ENCODE measurements at places on chromosomes 11 and 22.

DNA sequence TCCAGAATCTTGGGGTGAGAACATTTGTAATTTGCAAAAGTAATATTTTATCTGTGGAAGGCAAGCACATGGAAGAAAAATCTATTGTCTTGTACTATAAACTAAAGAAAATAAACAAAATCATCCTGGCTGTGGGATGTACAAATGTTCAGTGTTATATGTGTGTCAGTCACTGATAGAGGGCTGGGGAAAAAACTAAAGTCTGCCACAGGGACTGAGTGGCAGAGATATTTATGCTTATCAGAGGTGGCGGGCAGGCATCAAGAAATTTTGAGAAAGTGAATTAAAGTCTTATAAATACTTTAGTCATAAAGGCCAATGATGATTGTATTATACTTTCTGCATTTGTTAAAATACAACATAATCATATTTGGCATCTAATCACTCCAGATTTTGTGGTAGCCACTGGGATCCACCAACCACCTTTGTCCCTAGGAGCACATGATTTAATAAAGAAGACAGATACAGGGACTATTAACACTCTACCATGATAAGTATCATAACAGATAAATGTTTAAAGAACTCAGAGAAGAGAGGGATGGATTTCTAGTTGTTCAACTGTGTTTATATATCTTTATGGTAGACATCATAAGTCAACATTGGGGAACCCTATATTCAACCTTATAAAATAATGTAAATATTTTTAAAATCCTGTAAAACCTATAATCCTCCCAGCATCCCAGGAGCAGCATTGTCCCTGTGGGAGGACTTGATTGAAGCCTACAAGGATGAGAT, 2.6 kb upstream of the ENDOD1 start:
- H3K36me3 ChIP-seq, result no peaks in the 10 kb centered on the region
- peaks cover 25% of the 10 kb centered on the region for H3K4me1 ChIP-seq
- no peak overlapping the region for H3K27ac ChIP-seq

DNA sequence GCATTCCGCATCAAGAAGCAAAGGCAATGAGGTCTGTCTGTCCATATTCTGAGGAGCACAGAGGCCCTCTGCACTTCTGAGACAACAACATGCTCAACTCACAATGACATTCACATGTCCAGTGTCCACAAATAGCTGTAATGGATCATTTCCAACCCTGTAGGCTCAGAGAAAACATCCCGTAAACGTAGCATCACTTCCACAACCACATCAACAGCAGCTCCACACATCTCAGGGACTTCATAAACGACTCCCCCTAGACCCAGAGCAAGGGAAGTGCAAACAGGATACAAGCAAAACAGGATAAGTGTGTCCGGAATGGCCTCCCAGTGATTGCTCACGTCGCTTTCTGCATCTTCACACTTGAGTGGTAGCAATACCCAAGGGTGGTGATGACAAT, 100.2 kb downstream of the SYN3 start:
- no peak for DNase-seq
- H3K36me3 ChIP-seq, result no peaks in the 10 kb centered on the region
- H3K4me3 ChIP-seq, result no peak overlapping the region
- H3K27ac ChIP-seq, result no peak overlapping the region
- no peaks in the 10 kb centered on the region for H3K4me1 ChIP-seq

DNA sequence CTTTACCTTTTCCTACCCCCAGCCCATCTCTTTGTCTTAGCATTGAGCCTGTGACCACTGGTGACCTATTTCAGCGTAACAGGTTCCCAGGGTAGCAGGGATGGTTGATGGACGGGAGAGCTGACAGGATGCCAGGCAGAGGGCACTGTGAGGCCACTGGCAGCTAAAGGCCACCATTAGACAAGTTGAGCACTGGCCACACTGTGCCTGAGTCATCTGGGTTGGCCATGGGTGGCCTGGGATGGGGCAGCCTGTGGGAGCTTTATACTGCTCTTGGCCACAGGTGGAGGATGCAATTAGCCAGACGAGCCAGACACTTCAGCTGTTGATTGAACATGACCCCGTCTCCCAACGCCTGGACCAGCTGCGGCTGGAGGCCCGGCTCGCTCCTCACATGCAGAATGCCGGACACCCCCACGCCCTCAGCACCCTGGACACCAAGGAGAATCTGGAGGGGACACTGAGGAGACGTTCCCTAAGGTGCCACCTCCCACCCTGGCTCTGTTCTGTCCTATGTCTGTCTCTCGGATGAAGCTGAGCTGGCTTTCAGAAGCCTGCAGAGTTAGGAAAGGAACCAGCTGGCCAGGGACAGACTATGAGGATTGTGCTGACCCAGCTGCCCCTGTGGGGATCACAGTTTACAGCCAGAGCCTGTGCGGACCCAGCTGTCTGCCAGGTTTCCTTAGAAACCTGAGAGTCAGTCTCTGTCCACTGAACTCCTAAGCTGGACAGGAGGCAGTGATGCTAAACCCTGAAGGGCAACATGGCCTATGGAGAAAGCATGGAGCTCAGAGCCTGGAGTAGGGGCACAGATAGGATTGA, 29.8 kb downstream of the PIK3IP1 start:
- H3K27ac ChIP-seq, result no peak overlapping the region
- DNase-seq, result no peak
- peaks cover 69% of the 10 kb centered on the region for H3K36me3 ChIP-seq
- no peaks in the 10 kb centered on the region for H3K4me1 ChIP-seq

DNA sequence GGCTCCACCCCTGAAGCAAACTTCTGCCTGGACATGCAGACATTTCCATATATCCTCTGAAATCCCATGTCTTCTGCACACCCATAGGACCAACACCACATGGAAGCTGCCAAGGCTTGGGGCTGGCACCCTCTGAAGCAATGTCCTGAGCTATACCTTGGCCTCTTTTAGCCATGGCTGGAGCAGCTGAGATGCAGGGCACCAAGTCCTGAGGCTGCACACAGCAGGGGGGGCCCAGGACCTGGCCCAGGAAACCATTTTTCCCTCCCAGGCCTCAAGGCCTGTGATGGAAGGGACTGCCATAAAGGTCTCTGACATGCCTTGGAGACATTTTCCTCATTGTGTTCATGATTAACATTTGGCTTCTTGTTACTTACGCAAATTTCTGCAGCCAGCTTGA, 34.5 kb downstream of the SYT9 start:
- no peak for DNase-seq
- H3K36me3 ChIP-seq, result no peaks in the 10 kb centered on the region
- no peak overlapping the region for H3K4me3 ChIP-seq
- H3K4me1 ChIP-seq, result no peaks in the 10 kb centered on the region

- H3K4me3 ChIP-seq, result no peak overlapping the region
- no peak for DNase-seq
- H3K27ac ChIP-seq, result no peak overlapping the region
- no peaks in the 10 kb centered on the region for H3K36me3 ChIP-seq
- peaks cover 7% of the 10 kb centered on the region for H3K27me3 ChIP-seq
Measured at GRCh38 chr11:75547177-75547576, 14.9 kb upstream of the SERPINH1 start.

- no peak for DNase-seq
- H3K27me3 ChIP-seq, result peaks cover 9% of the 10 kb centered on the region
- no peak overlapping the region for H3K4me3 ChIP-seq
- H3K4me1 ChIP-seq, result no peaks in the 10 kb centered on the region
- H3K27ac ChIP-seq, result no peak overlapping the region
Measured at GRCh38 chr22:35134637-35135036, 68.7 kb downstream of the ISX start.

All from DND-41 (cell line).